ENCODE measurements at places on chromosomes 1 and 21.

GRCh38 chr1:175089136-175089718 lies 21.6 kb downstream of the TNN start:
- no peak for DNase-seq

DNA sequence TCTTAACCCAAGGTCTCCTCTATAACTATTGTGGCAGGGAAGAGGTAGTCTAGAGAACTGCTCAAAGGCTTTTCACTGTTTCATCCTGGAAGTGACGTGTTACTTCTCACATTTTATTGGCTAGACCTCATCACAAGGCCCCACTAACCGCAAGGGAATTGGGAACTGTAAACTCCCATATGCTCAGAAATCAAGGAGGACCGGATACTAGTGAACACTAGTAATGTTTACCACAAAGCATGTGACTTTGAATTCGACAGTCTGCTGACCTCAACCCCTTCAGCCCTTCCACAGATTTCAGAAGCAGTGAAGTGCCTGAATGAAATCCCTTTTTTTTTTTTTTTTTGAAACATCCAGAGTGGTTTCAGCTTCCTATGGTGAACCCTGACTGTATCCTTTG lies 3.4 kb upstream of the EEIG2 start:
- DNase-seq = no peak

DNA sequence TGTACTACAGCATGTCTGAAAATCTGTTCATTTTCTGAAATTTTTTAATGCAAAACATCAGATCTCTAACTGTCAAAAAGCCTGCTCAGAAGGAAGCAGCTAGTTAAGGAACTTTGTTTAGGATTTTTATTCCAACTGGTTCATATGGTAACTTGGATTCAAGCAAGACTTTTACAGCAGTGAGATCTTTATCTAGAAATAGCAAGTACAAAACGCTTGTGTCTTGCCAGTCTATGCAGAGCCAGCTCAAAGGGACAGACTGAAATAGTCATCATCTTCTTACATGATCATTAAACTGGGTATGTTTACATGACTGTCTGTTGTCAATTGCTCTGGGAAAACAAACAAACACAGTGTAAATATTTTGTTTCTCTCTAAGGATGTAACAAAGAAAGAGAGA lies 37.6 kb downstream of the DDAH1 start:
- DNase-seq = no peak

- DNase-seq = no peak
Observed at GRCh38 chr1:44881011-44881632, 38.1 kb upstream of the PTCH2 start.

DNA sequence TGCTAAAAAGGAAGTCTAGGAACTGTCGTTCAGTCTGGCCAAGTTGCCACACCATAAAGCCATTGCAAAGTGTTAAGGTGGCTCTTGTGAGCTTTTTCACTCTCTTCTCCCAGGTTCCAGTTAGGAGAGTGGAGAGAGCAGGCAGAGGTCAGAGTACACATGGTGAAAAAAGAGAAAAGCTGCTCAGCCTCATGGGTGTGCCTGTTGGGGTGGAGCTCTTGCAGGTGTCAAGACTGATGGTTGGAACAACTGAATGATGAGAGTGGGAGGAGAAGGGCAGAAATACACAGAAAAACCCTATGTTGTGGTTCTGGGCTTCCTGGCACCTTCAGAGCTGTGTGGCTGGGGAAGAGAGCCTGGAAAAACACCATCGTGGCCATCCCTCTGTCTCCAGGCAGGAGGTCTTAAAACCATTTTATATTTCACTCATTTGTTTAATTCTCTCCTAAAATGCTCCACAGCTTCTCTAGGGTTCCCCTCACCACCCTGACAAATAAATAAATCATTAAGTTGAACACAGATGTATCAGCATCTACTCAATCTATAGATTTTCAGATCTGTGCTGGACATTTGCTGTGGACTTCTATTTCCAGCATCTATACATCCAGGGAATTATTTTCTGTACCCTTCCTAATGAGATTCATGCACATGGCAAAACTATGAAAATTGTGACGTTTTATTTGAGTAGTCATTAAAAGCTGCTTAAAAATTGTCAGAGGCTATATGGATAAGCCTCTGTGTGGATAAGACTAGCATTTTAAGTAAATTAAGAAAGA lies 17.5 kb downstream of the UBASH3A start:
- DNase-seq = no peak

- DNase-seq = no peak
Observed at GRCh38 chr1:163668472-163668871, 346.7 kb downstream of the NUF2 start.

- DNase-seq = no peak
Observed at GRCh38 chr1:29629401-29629800, 393.1 kb downstream of the PTPRU start.
